ENCODE measurements at places on chromosomes 16 and 17. TPM values are rescaled to one million over a fixed set of nuclear protein-coding genes. Genes with fewer than 3 reads are reported as not detected.

GRCh38 chr17:76657505-76658241, 14.1 kb upstream of the ST6GALNAC1 start:
- peaks cover 3% of the 10 kb centered on the region for H3K4me1 ChIP-seq
- peaks cover 15% of the 10 kb centered on the region for H3K27me3 ChIP-seq
- no peaks in the 10 kb centered on the region for H3K36me3 ChIP-seq

DNA sequence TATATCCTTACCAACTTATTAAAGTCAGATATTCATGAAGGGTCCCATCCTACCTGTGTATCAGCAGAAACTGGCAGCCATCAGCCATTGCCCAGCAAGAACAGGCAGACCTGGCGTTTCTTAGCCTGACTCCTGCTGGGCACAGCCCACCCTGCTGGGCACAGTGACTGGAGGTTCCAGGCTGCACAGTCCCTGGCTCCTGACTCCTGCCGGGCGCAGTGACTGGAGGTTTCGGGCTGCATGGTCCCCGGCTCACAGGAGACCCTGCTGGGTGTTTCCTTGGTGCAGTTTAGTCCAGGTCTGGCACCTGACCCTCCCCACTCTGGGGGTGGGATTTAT, 6.7 kb downstream of the TIMM22 start:
- no peak for DNase-seq
- peak overlapping the region; percentile 94 for H3K27ac ChIP-seq
- peaks cover 28% of the 10 kb centered on the region for H3K36me3 ChIP-seq
- H3K27me3 ChIP-seq = no peaks in the 10 kb centered on the region

- peaks cover 4% of the 10 kb centered on the region for H3K4me1 ChIP-seq
- H3K27ac ChIP-seq = no peak overlapping the region
- no peak for DNase-seq
- no peak overlapping the region for H3K4me3 ChIP-seq
- H3K36me3 ChIP-seq = peaks cover 34% of the 10 kb centered on the region
Observed at GRCh38 chr16:19707569-19708295, 10.3 kb downstream of the KNOP1 start.

DNA sequence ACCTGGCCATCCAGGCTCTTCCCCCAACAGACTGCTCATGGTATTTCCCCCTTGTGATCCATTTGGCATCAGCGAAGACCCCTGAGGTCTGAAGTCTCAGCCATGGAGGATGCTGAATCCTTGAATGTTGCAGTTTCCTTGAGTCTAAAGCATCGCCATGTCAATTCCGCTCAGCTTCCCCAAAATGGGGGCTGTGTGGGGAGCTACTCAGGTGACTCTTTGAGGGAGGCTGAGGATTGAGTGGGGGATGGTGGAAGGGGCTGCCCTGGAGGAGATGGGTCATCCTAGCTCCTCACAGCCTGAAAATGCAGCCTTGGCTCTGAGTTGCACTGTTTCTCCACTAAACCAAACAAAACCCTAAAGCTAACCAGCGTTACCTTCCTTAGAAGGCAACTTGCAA, 2.6 kb downstream of the C16orf78 start:
- DNase-seq = no peak
- peaks cover 6% of the 10 kb centered on the region for H3K27me3 ChIP-seq
- no peak overlapping the region for H3K27ac ChIP-seq
- H3K36me3 ChIP-seq = no peaks in the 10 kb centered on the region

- no peaks in the 10 kb centered on the region for H3K27me3 ChIP-seq
- peak overlapping the region; percentile 63 for H3K27ac ChIP-seq
- no peak for DNase-seq
- peaks cover 20% of the 10 kb centered on the region for H3K36me3 ChIP-seq
- no peak overlapping the region for H3K4me3 ChIP-seq
Observed at GRCh38 chr17:45115871-45116270, 16.4 kb downstream of the PLCD3 start.

DNA sequence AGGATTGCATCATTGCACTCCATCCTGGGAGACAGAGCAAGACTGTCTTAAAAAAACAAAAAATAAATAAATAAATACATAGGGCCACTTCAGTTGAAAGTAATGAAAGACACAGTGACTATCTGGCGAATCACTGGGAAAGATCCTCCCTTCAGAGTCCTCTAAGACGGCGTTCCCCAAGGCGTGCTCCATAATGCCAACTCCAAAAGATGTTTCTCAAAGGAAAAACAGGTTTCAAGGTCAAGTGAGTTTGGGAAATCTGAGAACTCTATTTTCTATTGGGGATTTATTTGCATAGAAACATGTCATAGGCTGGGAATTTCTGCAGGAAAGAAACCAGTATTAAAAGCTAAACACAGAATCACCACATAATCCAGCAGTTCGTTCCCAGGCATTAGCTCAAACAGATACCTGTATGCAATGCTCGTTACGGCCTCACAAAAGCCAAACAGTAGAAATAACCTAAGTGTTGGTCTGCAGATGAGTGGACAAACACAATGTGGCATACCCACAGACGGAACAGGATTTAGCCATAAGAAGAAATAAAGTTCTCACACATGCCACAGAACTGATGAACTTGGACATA, 7.9 kb downstream of the KLHDC4 start:
- H3K4me1 ChIP-seq = no peaks in the 10 kb centered on the region
- DNase-seq = no peak
- no peak overlapping the region for H3K4me3 ChIP-seq
- peaks cover 30% of the 10 kb centered on the region for H3K36me3 ChIP-seq

DNA sequence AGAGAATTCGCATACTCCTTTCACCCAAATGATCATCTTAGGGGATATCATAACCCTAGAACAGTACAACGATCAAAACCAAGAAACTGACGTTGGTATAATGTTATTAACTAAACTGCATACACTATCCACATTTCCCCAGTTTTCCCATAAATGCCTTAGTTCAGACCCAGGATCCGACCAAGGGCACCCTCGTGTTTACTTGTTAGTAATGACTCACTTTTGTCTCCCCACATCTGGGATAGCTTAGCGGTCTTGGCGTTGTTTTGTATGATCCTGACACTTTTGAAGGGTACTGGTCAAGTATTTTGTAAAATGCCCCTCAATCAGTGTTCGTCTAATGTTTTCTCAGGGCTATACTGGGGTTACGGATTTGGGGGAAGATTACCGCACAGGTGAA, 8.0 kb downstream of the HS3ST3A1 start:
- H3K36me3 ChIP-seq = no peaks in the 10 kb centered on the region
- no peak for DNase-seq
- H3K27me3 ChIP-seq = no peaks in the 10 kb centered on the region
- no peak overlapping the region for H3K27ac ChIP-seq
- H3K4me3 ChIP-seq = no peak overlapping the region

GRCh38 chr17:410543-411401, 58.2 kb upstream of the RPH3AL start:
- peak overlapping the region; percentile 79 for H3K4me3 ChIP-seq
- peak overlapping the region; percentile 88 for H3K27ac ChIP-seq
- H3K27me3 ChIP-seq = no peaks in the 10 kb centered on the region
- peaks cover 22% of the 10 kb centered on the region for H3K4me1 ChIP-seq

MEIOC gene
- not detected for total RNA-seq

GRCh38 chr16:1379304-1380076, 27.8 kb downstream of the GNPTG start:
- H3K27me3 ChIP-seq = no peaks in the 10 kb centered on the region
- peak overlapping the region; percentile 68 for H3K4me3 ChIP-seq
- H3K36me3 ChIP-seq = peaks cover 10% of the 10 kb centered on the region
- H3K4me1 ChIP-seq = peaks cover 20% of the 10 kb centered on the region
- peak overlapping the region; percentile 62 for H3K27ac ChIP-seq
- DNase-seq = no peak

PHOSPHO1 gene
- not detected for total RNA-seq

DNA sequence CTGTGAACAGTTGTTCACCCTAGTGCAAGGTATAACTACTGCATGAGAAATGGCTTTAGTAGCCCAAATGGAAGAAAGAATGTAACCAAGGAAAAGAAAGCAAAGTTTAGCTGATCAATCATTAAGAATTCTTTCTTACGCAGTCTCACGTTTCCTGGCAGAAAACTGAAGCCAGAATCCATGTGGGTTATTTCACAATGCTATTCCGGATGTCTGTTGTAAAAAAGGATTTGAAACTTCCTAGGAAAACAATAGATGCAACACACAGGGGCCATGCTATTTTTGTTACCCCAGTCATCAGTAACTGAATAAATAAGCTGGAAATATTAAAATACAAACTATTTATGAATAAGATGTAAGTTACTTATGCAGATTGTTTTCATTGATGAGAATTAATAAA, 802.5 kb downstream of the CDH8 start:
- no peak overlapping the region for H3K27ac ChIP-seq
- no peak for DNase-seq
- H3K4me3 ChIP-seq = no peak overlapping the region
- H3K27me3 ChIP-seq = peaks cover 11% of the 10 kb centered on the region
- H3K36me3 ChIP-seq = no peaks in the 10 kb centered on the region

DNA sequence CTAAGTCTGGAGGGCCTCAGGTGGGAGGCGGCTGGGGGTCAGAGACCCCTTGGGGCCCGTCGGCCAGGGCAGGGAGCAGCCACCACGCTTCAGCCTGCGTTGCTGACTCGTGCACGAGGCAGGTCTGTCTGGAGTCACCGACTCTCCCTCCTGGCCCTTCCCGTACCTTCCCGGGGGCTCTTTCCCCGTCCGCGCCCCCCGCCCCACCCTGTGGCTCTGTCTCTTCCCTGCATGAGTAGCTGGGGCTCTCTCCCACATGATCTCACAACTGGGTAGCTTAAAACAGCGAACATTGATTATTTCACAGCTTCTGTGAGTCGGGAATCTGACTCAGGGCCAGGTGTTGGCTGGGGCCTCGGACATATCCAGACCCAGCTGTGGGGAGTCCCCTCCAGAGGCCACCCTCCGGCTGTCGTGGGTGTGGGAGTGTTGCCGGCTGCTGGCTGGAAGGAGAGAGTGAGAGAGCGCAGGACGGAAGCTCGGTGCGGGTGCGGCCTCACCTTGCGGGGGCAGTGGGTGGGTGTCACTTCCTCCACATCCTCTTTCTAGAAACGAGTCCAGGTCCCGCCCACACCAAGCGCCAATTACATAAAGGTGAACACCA, 17.3 kb downstream of the BAHCC1 start:
- no peak overlapping the region for H3K4me3 ChIP-seq
- no peak for DNase-seq
- peak overlapping the region; percentile 76 for H3K27ac ChIP-seq
- no peaks in the 10 kb centered on the region for H3K27me3 ChIP-seq
- peaks cover 28% of the 10 kb centered on the region for H3K4me1 ChIP-seq
- no peaks in the 10 kb centered on the region for H3K36me3 ChIP-seq
